Spleen (tissue), 13 donors: ENCODE measurements at places on chromosomes 2 and 18. TPM values are rescaled to one million over a fixed set of nuclear protein-coding genes. Genes with fewer than 3 reads are reported as not detected.
A peak's percentile ranks its signal among the peaks of the same experiment; 100 is the strongest.

Gene C2orf66
- total RNA-seq, result not detected

Gene ERFE
- 11.0 TPM for total RNA-seq

Gene TGFA
- 18.2 TPM for total RNA-seq

DNA sequence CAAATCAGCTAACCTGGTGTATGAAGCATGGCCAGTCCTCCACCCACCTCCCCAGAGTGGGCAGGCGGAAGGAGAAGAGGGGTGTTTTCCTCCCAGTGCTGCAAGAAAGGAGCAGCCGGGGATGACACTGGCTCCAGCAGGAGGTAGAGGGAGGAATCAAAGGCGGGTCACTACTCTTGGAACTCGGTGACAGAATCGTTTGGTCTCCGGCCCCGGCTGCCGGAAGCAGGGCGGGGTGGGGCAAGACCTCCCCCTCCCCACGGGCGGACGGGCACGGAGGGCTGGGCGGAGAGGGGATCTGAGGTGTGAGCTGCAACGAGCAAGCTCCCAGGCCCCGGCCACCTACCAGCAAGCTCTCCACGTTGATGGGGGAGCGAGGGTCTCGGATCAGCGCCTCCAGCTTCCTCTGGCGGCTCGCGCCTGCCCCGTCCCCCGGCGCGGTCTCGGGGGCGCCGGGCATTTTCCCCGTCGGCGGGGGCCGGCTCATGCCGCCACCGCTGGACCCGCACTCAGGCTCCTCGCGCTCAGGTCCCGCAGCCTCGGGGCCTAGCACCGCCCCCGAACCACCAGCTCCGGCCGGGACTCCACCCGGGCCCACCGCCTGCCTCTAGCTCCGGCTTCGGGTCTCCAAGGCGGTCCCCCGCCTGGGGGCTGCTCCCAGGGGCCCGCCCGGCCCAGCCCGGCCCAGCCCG, 640 bp downstream of the ROCK2 start:
- H3K27ac ChIP-seq, result peak overlapping the region; percentile 97
- H3K27me3 ChIP-seq, result no peaks in the 10 kb centered on the region
- H3K36me3 ChIP-seq, result no peaks in the 10 kb centered on the region
- H3K4me3 ChIP-seq, result peak overlapping the region; percentile 93
- H3K4me1 ChIP-seq, result peaks cover 41% of the 10 kb centered on the region

- H3K36me3 ChIP-seq, result no peaks in the 10 kb centered on the region
- H3K27ac ChIP-seq, result no peak overlapping the region
- no peak overlapping the region for H3K4me3 ChIP-seq
- H3K4me1 ChIP-seq, result no peaks in the 10 kb centered on the region
Measured at GRCh38 chr2:192570788-192571187, 376.1 kb upstream of the TMEFF2 start.

GRCh38 chr2:138974651-138975050, 194.5 kb upstream of the NXPH2 start:
- H3K4me1 ChIP-seq, result no peaks in the 10 kb centered on the region
- DNase-seq, result no peak
- no peak overlapping the region for H3K4me3 ChIP-seq
- no peaks in the 10 kb centered on the region for H3K27me3 ChIP-seq
- H3K27ac ChIP-seq, result no peak overlapping the region

Gene IL36RN
- total RNA-seq, result not detected

Gene LTBP1
- total RNA-seq, result 14.8 TPM

DNA sequence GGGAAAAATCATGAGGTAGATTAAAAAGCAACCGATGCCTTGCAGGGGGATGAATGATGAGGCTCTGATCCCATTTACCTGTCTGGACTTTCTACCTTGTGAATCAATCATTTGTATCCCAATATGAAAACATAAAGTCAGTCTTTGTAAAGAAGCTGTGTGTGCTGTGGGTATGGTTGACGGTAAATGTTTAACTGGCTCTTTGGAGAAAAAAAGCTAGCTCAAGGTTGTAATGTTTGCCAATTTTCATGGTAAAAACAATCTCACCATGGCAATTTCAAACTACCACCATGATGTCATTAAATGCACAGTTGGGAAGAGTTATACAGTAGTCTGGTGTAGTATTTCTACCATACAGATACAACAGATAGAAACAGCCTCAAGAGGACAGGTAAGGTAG, 14.6 kb downstream of the TTR start:
- DNase-seq, result no peak
- no peaks in the 10 kb centered on the region for H3K4me1 ChIP-seq
- H3K27me3 ChIP-seq, result no peaks in the 10 kb centered on the region
- H3K36me3 ChIP-seq, result no peaks in the 10 kb centered on the region
- no peak overlapping the region for H3K27ac ChIP-seq

- peaks cover 17% of the 10 kb centered on the region for H3K4me1 ChIP-seq
- H3K27ac ChIP-seq, result no peak overlapping the region
- no peaks in the 10 kb centered on the region for H3K36me3 ChIP-seq
- H3K27me3 ChIP-seq, result peaks cover 9% of the 10 kb centered on the region
Measured at GRCh38 chr18:10030816-10031541, 117.2 kb downstream of the VAPA start.

GRCh38 chr2:19346983-19347618, 11.3 kb downstream of the OSR1 start:
- peaks cover 36% of the 10 kb centered on the region for H3K27me3 ChIP-seq
- peaks cover 40% of the 10 kb centered on the region for H3K4me1 ChIP-seq
- H3K4me3 ChIP-seq, result peak overlapping the region; percentile 60
- DNase-seq, result no peak

Gene MEIS1
- total RNA-seq, result 23.6 TPM

- H3K27ac ChIP-seq, result no peak overlapping the region
- no peak overlapping the region for H3K4me3 ChIP-seq
- no peaks in the 10 kb centered on the region for H3K36me3 ChIP-seq
- no peaks in the 10 kb centered on the region for H3K27me3 ChIP-seq
Measured at GRCh38 chr2:122525336-122525735, 769.9 kb downstream of the TSN start.

DNA sequence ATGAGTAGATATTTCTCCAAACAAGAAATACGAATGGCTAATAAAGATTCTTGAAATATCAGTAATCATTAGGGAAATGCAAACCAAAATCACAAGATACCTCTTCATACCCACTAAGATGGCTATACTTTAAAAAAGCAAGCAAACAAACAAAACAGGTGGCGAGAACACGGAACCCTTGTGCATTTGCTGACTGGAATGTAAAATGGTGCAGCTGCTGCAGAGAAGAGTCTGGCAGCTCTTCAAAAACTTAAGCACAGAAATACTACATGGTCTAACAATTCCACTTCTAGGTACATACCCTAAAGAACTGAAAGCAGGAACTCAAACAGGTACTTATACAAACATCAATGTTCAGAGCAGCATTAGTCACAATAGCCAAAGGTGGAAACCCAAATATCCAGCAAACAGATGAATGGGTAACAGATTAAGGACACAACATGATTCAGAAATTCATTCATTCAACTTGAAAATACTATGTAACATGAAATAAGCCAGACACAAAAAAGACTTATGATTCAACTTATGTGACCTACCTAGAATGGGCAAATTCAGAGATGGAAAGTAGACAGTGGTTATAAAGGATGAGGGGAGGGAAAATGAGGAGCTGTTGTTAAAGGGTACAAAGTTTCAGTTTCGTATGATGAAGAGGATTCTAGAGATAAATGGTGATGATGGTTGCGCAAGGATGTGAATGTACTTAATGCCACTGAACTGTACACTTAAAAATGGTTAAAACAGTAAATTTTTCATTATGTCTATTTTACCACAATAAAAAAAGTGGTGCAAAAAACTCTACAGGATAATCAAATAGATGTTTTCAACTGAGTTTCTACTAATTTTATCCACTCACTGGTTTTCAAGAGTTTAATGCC, 26.9 kb upstream of the GPR75 start:
- H3K36me3 ChIP-seq, result peaks cover 100% of the 10 kb centered on the region
- no peaks in the 10 kb centered on the region for H3K4me1 ChIP-seq
- H3K27me3 ChIP-seq, result no peaks in the 10 kb centered on the region

Gene OSR1
- total RNA-seq, result 0.32 TPM

DNA sequence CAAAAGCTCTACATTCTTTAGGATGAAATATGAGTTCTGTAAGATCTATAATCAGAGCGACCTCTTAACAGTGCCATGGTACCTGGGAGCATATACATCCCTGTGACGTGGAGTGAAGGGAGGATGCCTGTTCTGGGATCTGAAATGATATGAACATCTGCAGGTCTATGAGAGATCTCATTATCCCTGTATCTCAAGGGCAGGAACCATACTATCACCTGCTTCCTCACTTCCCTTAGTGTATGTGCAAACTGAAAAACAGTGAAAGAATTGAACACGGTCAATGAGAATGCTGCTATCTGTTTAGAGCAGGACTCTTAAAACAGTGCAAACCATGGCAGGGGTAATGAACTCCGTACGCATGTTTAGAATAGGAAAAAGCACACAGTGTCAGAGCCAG, 364.0 kb downstream of the LPIN1 start:
- H3K27ac ChIP-seq, result no peak overlapping the region
- no peak for DNase-seq
- H3K36me3 ChIP-seq, result no peaks in the 10 kb centered on the region
- H3K4me1 ChIP-seq, result peaks cover 4% of the 10 kb centered on the region

GRCh38 chr2:74886811-74887210, 52.9 kb downstream of the HK2 start:
- no peak for DNase-seq
- no peak overlapping the region for H3K4me3 ChIP-seq
- no peaks in the 10 kb centered on the region for H3K27me3 ChIP-seq
- no peak overlapping the region for H3K27ac ChIP-seq
- peaks cover 84% of the 10 kb centered on the region for H3K36me3 ChIP-seq

- DNase-seq, result peak; percentile 33
- H3K27me3 ChIP-seq, result peaks cover 23% of the 10 kb centered on the region
- peaks cover 32% of the 10 kb centered on the region for H3K4me1 ChIP-seq
Measured at GRCh38 chr2:72136331-72136730, 11.3 kb downstream of the CYP26B1 start.

Gene ATP6V1C2
- 9.2 TPM for total RNA-seq

Gene CROCC2
- 0.39 TPM for total RNA-seq

Gene SERPINB13
- total RNA-seq, result not detected

Gene GALNT13
- total RNA-seq, result not detected

DNA sequence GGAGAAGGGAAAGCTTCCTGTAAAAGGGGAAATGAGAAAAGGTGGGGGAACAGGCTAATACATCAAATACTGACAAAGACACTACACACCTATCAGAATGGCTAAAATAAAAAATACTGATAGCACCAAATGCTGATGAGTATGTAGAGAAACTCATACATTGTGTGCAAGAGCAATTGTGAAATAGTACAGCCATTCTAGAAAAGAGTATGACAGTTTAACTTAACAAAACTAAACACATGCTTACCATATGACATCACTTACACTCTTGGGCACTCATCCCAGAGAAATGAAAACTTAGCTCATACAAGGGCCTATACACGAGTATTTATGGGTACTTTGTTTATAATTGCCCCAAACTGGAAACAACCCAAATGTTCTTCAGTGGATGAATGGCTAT, 53.4 kb downstream of the ZNF638 start:
- no peaks in the 10 kb centered on the region for H3K27me3 ChIP-seq
- no peaks in the 10 kb centered on the region for H3K4me1 ChIP-seq
- DNase-seq, result no peak
- peaks cover 59% of the 10 kb centered on the region for H3K36me3 ChIP-seq

DNA sequence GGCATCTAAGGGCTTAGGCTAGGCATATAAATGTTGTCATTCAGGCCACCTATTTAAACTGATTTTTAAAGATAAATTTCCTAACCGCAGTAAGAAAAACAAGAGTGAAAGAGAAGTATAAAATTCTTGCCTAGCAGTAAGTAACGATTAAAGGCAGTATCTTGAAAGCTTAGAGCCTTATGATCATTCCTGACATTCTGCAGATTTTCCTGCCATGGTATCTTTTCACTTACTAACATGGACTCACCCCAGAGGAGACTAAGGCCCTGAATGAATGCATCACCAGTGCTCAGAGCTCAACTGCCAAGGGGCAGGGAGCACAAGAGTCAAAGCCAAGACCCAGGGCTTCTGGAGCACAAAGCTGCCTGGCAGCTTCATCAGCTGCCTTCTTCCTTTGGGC, 133.1 kb downstream of the GCA start:
- no peaks in the 10 kb centered on the region for H3K36me3 ChIP-seq
- no peaks in the 10 kb centered on the region for H3K4me1 ChIP-seq
- no peak for DNase-seq
- no peak overlapping the region for H3K27ac ChIP-seq
- no peaks in the 10 kb centered on the region for H3K27me3 ChIP-seq
- H3K4me3 ChIP-seq, result no peak overlapping the region

DNA sequence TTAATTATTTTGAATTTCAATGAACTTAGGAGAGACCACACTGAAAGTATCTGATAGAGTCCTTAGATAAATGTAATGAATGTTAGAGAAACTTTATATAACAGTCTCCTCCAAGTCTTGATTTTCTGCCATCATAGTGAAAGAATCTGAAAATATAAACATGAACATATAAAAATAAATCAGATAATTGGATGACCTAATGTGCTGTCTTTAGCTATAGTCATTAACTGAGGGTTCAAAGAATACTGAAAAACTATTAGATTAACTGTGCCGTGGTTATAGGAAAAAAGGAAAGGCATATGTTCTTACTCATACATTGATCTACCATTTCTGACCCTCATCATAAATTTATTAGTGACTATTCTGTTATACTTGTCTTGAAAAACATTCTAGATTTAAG, 47.0 kb upstream of the SPAG16 start:
- peaks cover 7% of the 10 kb centered on the region for H3K27me3 ChIP-seq
- no peak for DNase-seq
- H3K4me3 ChIP-seq, result no peak overlapping the region

DNA sequence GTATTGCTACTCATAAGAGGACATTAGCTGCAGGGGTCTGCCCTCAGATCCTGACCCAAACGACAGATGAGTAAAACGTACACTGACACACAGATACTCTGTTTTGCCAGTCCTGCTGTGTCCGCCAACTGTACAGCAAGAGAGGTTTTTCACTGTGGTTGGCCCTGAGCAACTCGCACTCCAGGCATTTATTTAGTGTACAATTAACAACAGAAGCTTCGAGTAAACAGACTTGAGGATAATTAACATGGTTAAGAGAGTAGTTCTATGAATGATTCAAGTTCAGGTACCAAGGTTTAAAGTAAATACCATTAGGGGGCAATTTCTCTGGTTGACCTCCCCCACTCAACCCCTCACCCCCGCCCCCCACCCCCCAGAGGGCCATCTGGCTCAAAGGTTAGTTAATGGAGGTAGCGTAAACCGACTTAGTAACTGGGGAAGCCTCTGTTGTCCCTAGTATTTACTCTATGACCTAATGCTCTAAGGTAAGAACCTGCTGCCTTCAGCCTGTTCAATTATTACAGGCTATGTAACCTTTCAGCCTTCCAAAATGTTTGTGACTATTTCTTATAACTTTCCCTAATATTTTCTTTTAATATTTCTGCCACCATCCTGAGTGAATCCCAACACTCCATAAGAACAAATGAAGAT, 103.9 kb upstream of the XIRP2 start:
- no peak overlapping the region for H3K27ac ChIP-seq
- H3K36me3 ChIP-seq, result no peaks in the 10 kb centered on the region
- no peaks in the 10 kb centered on the region for H3K27me3 ChIP-seq
- no peak for DNase-seq
- H3K4me1 ChIP-seq, result no peaks in the 10 kb centered on the region

Gene CPLX4
- not detected for total RNA-seq

- no peak for DNase-seq
- no peak overlapping the region for H3K4me3 ChIP-seq
- H3K27ac ChIP-seq, result no peak overlapping the region
- H3K27me3 ChIP-seq, result no peaks in the 10 kb centered on the region
- H3K4me1 ChIP-seq, result no peaks in the 10 kb centered on the region
- no peaks in the 10 kb centered on the region for H3K36me3 ChIP-seq
Measured at GRCh38 chr18:34742891-34743341, 32.8 kb downstream of the DTNA start.
